Adrenal gland (tissue), 19 donors: ENCODE measurements at places on chromosomes 1 and 21. TPM values are rescaled to one million over a fixed set of nuclear protein-coding genes. Genes with fewer than 3 reads are reported as not detected.

Gene SLC1A7
- polyA plus RNA-seq: 0.05 TPM

Gene CYP4A22
- polyA plus RNA-seq: not detected

Gene ADCY10
- 0.24 TPM for polyA plus RNA-seq

Gene AVPR1B
- not detected for polyA plus RNA-seq

Gene SLC37A1
- polyA plus RNA-seq: 16.7 TPM

Gene HRNR
- polyA plus RNA-seq: under 0.01 TPM

Gene NEXN
- polyA plus RNA-seq: 19.2 TPM

Gene SMIM1
- 22.0 TPM for polyA plus RNA-seq

Gene KANK4
- 0.17 TPM for polyA plus RNA-seq

DNA sequence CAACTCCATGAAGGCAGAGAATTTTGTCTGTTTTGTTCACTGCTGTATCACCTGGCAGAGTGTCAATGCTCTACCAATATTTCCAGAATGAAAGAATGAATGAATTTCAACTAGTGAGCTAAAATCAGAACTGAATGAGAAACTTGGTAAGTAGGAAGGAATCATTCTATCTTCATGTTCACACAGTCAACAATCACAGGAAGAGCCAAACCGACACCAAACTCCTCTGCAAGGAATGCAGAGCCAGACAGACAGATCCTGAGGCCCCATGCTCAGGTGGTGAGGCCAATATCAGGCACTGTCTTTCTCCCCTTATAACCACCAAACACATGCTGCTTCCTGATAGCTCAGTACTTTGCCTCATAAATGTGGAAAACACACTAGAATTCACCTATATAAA is 139.1 kb downstream of the SLC45A1 start:
- no peaks in the 10 kb centered on the region for H3K27me3 ChIP-seq
- H3K27ac ChIP-seq: peak overlapping the region; percentile 78
- no peaks in the 10 kb centered on the region for H3K36me3 ChIP-seq
- H3K4me1 ChIP-seq: peaks cover 19% of the 10 kb centered on the region
- no peak overlapping the region for H3K4me3 ChIP-seq

- H3K4me1 ChIP-seq: no peaks in the 10 kb centered on the region
- H3K27ac ChIP-seq: no peak overlapping the region
- peaks cover 15% of the 10 kb centered on the region for H3K27me3 ChIP-seq
- DNase-seq: no peak
These were observed 293.8 kb downstream of the SPATA17 start for GRCh38 chr1:217924924-217925323.

DNA sequence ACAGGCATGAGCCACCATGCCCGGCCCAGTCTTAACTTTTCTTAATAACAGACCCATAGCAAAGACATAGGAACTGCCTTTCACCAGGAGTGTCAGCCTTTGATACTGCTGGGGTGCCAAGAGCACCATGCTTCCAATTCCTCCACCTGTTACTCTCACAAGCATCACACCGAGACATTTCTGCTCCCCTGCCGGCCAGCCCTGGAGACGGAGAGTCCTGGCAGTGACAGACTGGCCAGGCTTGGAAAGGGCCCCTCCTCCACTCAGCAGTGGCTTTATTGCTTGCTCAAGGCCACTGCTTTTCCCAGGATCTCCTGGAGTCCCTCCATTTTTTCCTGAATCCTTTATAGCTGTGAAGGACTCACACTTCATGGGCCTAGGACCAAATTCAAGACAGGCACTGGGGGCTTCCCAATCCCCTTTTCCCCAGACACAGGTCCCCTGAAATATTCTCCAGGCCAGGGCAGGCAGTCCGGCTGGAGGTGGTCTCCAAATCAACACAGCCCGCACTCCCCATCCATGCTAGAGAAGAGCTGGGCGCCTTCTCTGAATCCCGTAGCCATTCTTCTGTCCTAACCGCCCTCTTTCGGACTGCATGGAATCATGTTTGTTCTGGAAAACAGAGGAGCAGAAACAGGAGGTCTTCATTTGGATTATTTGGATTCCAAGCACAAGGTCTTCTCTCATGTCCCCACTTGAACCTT is 25.5 kb upstream of the PTPRF start:
- no peak overlapping the region for H3K4me3 ChIP-seq
- no peaks in the 10 kb centered on the region for H3K27me3 ChIP-seq
- no peaks in the 10 kb centered on the region for H3K36me3 ChIP-seq
- no peaks in the 10 kb centered on the region for H3K4me1 ChIP-seq

GRCh38 chr1:235246022-235246948 is 81.7 kb downstream of the ARID4B start:
- H3K27me3 ChIP-seq: no peaks in the 10 kb centered on the region
- H3K4me3 ChIP-seq: no peak overlapping the region
- no peak for DNase-seq

DNA sequence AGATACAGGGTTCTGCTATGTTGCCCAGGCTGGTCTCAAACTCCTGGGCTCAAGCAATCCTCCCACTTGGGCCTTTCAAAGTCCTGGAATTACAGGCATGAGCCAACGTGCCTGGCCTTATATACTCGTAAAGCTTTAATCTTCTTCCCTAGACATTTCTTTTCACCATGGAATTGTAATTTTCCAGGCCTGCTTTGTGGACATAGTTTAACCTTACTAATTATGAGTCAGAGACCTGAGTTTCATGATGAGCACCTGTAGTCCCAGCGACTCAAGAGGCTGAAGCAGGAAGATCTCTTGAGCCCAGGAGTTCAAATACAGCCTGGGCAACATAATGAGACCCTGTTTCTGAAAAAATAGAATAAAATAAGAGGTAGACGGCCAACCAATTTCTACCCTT is 12.3 kb downstream of the PATJ start:
- no peak overlapping the region for H3K4me3 ChIP-seq
- no peaks in the 10 kb centered on the region for H3K36me3 ChIP-seq
- DNase-seq: no peak
- H3K27ac ChIP-seq: no peak overlapping the region

GRCh38 chr1:11046270-11046566 is 821 bp downstream of the MASP2 start:
- H3K36me3 ChIP-seq: no peaks in the 10 kb centered on the region
- peak; percentile 53 for DNase-seq
- no peaks in the 10 kb centered on the region for H3K4me1 ChIP-seq
- H3K4me3 ChIP-seq: no peak overlapping the region
- no peaks in the 10 kb centered on the region for H3K27me3 ChIP-seq
- H3K27ac ChIP-seq: no peak overlapping the region

GRCh38 chr1:147882535-147882934 is 20.1 kb upstream of the GJA8 start:
- H3K27me3 ChIP-seq: no peaks in the 10 kb centered on the region
- DNase-seq: no peak
- H3K4me1 ChIP-seq: no peaks in the 10 kb centered on the region
- H3K4me3 ChIP-seq: no peak overlapping the region

- peak overlapping the region; percentile 68 for H3K27ac ChIP-seq
- H3K36me3 ChIP-seq: no peaks in the 10 kb centered on the region
- no peaks in the 10 kb centered on the region for H3K27me3 ChIP-seq
- no peaks in the 10 kb centered on the region for H3K4me1 ChIP-seq
These were observed 10.0 kb downstream of the PDPN start for GRCh38 chr1:13593511-13594131.

GRCh38 chr1:47679826-47680225 is 242.0 kb downstream of the FOXD2 start:
- H3K4me1 ChIP-seq: no peaks in the 10 kb centered on the region
- no peak overlapping the region for H3K27ac ChIP-seq
- no peaks in the 10 kb centered on the region for H3K27me3 ChIP-seq
- H3K4me3 ChIP-seq: no peak overlapping the region
- H3K36me3 ChIP-seq: no peaks in the 10 kb centered on the region
- DNase-seq: no peak

GRCh38 chr1:237553078-237553477 is 337.6 kb downstream of the ZP4 start:
- no peak overlapping the region for H3K27ac ChIP-seq
- H3K36me3 ChIP-seq: no peaks in the 10 kb centered on the region
- H3K4me1 ChIP-seq: no peaks in the 10 kb centered on the region
- no peak for DNase-seq
- no peaks in the 10 kb centered on the region for H3K27me3 ChIP-seq

DNA sequence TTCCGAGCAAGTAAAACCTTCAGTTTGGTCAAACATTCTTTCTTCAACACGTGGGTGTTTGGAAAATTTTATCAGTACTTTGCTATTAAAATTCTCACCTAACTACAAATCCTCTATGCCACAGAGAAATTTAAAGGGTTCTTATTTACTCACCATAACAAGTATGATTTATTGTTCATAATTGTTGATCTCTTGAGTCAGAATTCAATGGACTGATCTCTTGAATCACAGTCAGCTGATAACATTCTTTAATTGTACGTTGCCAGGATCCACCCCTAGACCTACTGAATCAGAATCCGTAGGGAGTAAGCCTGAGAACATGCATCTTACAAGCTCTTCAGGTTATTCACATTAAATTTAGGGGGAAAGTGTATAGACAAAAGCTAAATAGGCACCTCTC is 51.2 kb downstream of the DIPK1A start:
- no peak for DNase-seq
- no peak overlapping the region for H3K4me3 ChIP-seq
- no peak overlapping the region for H3K27ac ChIP-seq

- H3K4me3 ChIP-seq: no peak overlapping the region
- H3K27ac ChIP-seq: peak overlapping the region; percentile 41
- no peaks in the 10 kb centered on the region for H3K27me3 ChIP-seq
- H3K36me3 ChIP-seq: no peaks in the 10 kb centered on the region
- DNase-seq: no peak
These were observed 98.5 kb downstream of the MRPL37 start for GRCh38 chr1:54298284-54299033.

DNA sequence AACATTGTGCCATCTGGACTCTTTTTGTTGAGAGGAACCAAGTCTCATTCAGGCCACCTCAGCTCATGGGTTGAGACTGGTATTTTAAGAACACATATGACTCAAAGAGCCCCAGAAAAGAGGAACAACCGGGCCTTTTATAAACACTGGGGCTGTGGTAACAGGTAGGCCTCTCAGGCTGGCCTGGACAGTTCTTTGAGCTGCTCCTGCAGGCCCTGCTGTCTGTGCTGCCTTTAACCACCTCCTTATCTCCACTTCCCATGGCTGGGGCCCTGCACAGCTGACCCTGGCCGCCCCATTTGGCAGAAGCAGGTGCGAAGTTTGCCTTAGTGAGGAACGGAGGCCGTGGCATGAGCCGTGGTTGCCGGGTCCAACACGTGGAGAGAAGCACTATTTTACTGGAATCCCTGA is 163.3 kb downstream of the RHOU start:
- H3K4me1 ChIP-seq: peaks cover 10% of the 10 kb centered on the region
- no peak overlapping the region for H3K27ac ChIP-seq
- H3K36me3 ChIP-seq: no peaks in the 10 kb centered on the region
- DNase-seq: no peak

DNA sequence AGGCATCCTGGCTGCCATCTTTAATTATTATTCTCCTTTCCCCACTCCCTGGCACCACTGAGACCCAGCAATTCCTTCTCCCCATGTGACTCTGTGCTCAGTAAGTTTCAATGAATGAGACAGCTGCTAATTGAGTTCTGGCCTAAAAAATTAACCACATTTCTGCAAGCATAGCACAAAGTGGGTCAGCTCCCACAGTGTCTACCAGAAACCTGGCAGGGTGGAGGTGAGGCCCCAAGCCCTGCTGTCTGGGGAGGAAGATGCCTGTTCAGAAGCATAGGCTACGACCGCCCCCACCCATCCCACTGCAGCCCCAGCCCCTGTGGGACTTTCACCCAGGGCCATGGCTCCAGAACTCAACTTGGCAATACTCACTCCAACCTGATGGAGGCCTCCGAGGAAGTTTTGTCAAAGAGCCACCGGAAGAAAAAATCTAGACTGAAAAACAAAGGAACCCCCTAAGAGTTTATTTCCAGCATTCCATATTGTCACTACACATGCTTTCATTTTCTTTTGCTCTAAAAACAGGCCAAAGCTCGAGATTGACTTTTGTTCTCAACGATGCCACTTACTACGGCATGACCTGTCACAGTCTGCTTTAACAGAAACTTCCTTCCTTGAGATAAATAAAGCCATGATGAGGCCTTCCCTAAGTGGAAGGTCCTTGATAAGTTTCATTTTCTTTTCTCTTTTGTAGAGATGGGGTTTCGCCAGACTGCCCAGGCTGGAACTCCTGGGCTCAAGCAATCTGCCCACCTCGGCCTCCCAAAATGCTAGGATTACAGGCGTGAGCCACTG is 26.5 kb downstream of the TMEM63A start:
- no peaks in the 10 kb centered on the region for H3K27me3 ChIP-seq
- H3K4me3 ChIP-seq: no peak overlapping the region
- H3K36me3 ChIP-seq: no peaks in the 10 kb centered on the region
- H3K4me1 ChIP-seq: no peaks in the 10 kb centered on the region

DNA sequence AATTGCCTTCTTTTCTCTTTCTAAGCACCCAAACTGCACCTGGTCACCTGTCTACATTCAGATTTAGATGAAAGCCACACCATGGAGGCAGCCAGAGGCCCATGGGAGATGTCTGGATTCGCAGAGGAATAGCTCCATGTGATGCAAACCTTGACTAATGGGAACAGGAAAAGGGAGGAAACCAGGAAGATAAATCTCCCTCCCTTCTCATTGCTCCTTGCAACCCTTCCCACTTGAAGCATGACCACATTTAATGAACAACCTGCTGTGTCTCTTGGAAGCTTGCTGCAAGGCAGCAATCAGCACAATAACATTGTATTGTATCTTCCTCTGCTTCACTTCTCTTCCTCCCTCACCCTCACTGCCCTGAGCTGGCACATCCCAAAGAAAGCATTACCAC is 42.6 kb upstream of the KLF17 start:
- H3K4me3 ChIP-seq: no peak overlapping the region
- H3K4me1 ChIP-seq: no peaks in the 10 kb centered on the region
- no peaks in the 10 kb centered on the region for H3K27me3 ChIP-seq
- H3K27ac ChIP-seq: no peak overlapping the region
- no peak for DNase-seq

DNA sequence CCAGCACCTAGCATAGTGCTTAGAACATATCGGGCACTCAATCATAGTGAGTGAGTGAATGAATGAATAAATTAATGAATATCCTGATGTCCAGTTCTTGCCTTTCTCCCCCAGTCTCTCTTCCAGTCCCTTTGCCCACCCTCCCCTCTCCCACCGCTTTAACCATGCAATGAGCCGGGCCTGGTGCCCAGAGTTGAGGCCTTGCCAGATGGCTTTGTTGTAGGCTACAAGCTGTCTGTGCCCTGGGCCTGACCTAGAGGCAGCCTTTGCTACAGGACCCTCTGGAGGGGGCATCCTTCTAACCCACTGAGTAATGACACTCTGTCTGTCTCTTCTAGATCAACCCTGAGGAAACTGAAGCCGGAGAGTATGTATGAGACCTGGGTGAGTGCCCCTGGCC is 6.9 kb downstream of the CASQ1 start:
- H3K27me3 ChIP-seq: no peaks in the 10 kb centered on the region
- DNase-seq: no peak
- no peak overlapping the region for H3K27ac ChIP-seq
- no peak overlapping the region for H3K4me3 ChIP-seq

DNA sequence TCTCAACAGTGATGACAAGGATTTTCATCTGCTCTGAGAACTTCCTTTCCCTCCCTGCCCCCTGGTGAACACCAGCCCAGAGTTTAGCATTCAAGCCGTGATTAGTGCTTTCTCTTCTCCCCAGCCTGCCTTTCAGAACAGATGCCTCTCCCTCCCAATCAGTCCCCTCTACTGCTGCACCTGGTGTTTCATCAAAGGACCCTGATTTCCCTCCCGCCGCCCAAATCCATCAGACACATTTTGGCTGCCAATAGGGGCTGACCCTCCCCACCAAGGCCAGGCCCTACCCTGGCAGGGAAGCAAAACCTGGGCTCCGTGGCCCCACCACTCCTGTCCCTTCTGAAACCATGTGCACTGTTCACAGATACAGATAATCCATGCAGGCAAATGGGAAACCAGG is 34.0 kb upstream of the KLHDC7A start:
- H3K27me3 ChIP-seq: peaks cover 4% of the 10 kb centered on the region
- H3K4me1 ChIP-seq: no peaks in the 10 kb centered on the region
- no peak overlapping the region for H3K27ac ChIP-seq
- no peaks in the 10 kb centered on the region for H3K36me3 ChIP-seq
- no peak for DNase-seq
- no peak overlapping the region for H3K4me3 ChIP-seq
